Activated CD8-positive, alpha-beta memory T cell treated with anti-CD3 and anti-CD28 coated beads, Interleukin-2, amount 10 ng/mL, durations not matched to agents 7 days and 5 days (primary cell): ENCODE measurements at places on chromosomes 3 and 15. TPM values are rescaled to one million over a fixed set of nuclear protein-coding genes. Genes with fewer than 3 reads are reported as not detected.

Gene SMAD3
- 87.1 TPM for total RNA-seq

Gene COL7A1
- 1.1 TPM for total RNA-seq

Gene TP63
- 0.58 TPM for total RNA-seq

Gene HIGD2B
- total RNA-seq = not detected

Gene KIF15
- total RNA-seq = 48.7 TPM

Gene CRABP1
- not detected for total RNA-seq

Gene DAZL
- not detected for total RNA-seq

Gene DAPK2
- 14.1 TPM for total RNA-seq

Gene GOLGA6B
- total RNA-seq = not detected

Gene ADAMTS7
- total RNA-seq = 0.18 TPM

Gene CPNE9
- not detected for total RNA-seq

Gene CHL1
- total RNA-seq = not detected

Gene GPD1L
- 26.8 TPM for total RNA-seq

Gene SUCNR1
- total RNA-seq = not detected

Gene INKA1
- total RNA-seq = 0.85 TPM

Gene NR1I2
- total RNA-seq = 0.35 TPM
